ENCODE measurements at places on chromosomes 12 and 14. TPM values are rescaled to one million over a fixed set of nuclear protein-coding genes. Genes with fewer than 3 reads are reported as not detected.

The SMIM41 gene
- not detected for polyA plus RNA-seq

- DNase-seq: no peak
These were observed 17.4 kb upstream of the ANKRD33 start for GRCh38 chr12:51870504-51870903.

GRCh38 chr12:24328261-24328660, 378.8 kb upstream of the SOX5 start:
- no peak for DNase-seq

DNA sequence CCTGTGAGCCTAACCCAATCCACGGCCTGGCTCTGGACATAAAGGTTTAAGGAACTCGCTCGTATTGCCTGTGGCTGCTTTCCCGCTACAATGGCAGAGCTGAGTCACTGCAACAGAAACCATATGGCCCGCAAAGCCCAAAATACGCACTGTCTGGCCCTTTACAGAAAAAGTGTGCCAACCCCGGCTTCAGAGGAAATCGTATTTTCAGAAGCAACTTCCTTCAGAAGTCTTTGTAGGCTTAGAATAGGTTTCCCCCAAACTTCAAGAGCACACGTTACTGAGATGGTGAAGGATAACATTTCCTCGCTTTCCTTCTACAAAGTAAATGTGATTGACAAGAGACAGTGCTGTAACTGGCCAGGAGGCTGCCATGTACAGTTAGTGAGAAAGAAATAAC, 34.8 kb upstream of the TESC start:
- no peak for DNase-seq

DNA sequence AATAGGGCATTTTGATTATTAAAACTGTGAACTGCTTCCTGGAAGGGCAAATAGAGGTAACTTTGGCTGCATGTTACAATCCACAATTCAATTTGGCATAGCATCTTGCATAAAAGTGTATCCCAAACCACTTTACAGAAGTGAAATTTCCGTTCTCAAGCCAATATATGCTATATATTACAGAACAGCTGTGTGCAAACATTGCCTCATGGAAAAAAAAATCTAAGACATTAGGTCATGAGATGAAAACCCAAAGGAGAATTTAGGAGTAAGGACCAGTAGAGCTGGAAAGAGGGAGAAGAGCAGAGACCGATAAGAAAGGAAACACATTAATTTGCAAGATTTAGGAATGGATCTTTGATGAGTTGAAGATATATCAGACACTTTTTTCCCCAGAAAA, 239.2 kb downstream of the PAX9 start:
- DNase-seq: no peak

The BCL2L14 gene
- polyA plus RNA-seq: not detected

- no peak for DNase-seq
These were observed 31.8 kb upstream of the OR10A7 start for GRCh38 chr12:55188974-55189556.

GRCh38 chr14:23070262-23071129, 13.2 kb upstream of the CDH24 start:
- no peak for DNase-seq

The C12orf60 gene
- 0.56 TPM for polyA plus RNA-seq

GRCh38 chr12:112907415-112908157, 824 bp downstream of the OAS1 start:
- peak; percentile 57 for DNase-seq

DNA sequence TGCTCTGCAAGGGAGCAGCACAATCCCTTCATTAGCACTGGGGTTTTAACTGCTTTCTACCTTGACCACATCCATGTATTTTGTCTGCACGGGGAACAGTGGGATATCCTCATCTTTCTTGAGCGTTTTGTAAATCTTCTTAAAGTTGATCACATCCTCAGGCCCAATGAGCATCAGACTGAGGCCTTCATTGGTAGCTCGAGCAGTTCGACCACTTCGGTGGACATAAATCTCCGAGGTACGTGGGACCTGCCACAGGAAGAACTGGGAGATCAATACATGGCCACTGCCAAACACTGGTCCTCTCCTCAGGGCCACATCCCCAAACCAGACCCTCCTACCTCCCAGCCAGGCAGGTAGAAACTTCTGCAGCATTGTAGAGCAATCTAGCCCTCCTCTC, 26.1 kb downstream of the DDX24 start:
- no peak for DNase-seq

DNA sequence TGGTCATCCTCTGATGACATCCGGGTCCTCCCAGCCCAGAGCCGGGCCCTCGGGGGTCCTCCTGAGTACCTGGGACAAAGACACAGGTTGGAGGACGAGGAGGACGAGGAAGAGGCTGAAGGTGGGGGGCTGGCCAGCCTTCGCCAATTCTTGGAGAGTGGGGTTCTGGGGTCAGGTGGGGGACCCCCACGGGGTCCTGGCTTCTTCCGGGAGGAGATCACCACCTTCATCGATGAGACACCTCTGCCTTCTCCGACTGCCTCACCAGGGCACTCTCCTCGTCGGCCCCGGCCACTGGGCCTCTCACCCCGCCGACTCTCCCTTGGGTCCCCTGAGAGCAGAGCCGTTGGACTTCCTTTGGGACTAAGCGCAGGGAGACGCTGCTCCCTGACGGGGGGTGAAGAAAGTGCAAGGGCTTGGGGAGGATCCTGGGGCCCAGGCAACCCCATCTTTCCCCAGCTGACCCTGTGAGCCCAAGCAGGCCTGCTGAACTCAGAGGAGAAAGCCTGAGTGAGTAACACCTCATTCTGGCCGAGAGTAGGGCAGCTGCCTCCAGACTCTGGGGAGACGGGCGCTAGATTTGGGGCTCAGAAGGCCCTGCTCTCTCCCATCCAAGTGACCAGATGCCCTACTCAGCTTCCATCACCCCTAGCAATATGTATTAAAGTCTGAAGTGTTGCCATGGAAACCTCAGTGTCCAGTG, 1.3 kb upstream of the P3H3 start:
- peak; percentile 66 for DNase-seq

DNA sequence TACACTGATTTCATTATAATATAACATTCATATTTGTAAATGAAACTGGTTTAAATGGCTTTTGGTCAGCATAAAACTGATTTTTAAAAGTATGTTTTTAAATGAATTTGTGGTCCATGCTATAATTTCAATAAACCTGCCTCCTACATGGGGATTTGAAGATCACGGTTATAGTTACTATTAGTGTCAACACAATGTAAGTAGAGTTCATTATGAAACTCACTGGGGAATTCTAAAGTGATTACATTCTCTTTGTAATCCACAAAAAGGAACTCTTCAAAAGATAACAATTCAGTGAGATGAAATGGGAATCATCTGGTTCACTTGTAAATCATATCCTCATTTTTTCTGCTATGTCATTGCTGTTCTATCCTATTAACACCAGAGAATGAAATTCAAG, 204.5 kb upstream of the G2E3 start:
- no peak for DNase-seq

Measured in aorta (tissue), 5 donors.